ENCODE measurements at places on chromosomes 16 and 17.
A peak's percentile ranks its signal among the peaks of the same experiment; 100 is the strongest.

DNA sequence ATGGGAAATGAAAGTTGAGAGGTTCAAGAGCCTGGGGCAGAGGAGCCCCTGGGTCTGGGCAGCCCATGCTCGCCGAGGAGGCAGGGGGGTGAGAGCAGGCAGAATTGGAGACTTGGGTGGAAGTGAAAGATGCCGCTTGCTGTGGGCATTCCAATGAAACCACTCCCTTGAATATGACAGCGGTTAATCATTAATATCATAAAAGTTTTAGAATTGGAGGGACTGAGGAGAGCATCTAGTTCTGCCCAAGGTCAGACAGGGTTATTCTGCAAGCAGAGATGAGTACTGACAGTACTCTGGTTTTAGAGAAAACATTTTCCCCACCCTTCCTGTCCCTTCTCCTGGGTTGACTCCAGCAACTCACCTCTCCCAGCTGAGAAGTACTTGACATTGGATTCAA, 180.2 kb downstream of the MSI2 start:
- DNase-seq = no peak

DNA sequence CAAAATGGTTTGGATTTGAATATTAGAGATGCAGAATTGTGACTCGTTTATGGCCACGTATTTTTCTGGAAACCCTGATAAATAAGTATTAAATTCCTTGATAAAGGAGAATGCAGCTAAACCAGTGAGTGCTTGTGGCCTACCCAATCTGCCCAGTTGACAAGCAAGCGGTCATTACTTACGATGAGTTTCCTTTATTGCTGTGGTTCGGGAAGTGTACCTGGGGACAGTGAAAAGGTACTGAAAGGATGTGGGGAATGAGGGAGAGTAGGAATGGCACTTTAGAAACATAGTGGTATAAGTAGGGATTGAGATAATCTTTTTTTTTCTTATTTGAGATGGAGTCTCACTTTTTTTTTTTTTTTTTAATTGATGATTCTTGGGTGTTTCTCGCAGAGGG, 33.8 kb downstream of the RBBP6 start:
- no peak for DNase-seq

GRCh38 chr16:66342294-66342900, 24.1 kb upstream of the CDH5 start:
- DNase-seq = no peak

- no peak for DNase-seq
Observed at GRCh38 chr16:86739178-86739577, 160.8 kb downstream of the FOXL1 start.

GRCh38 chr17:64982139-64982915, 63.0 kb upstream of the LRRC37A3 start:
- no peak for DNase-seq

DNA sequence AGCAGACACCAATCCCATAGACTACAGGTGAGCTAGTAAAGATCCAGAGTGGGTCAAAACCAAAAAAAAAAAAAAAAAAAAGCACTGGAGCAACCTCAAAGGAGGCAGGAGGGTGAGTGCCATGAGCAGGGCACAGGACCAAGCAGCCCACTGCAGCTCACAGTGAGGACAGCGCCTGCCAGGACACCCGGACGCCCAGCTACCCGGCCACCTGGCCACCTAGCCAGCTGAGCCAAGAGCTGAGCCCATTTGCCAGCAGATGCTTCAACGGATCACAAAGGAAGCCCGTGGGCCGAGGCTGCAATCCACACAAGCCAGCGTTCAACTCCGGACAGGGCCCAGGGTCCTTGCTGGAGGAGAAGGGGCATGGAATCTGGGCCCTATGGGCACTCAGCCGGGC, 15.1 kb downstream of the AXIN1 start:
- DNase-seq = no peak

- no peak for DNase-seq
Observed at GRCh38 chr17:41013606-41014005, 4.7 kb upstream of the KRTAP3-1 start.

DNA sequence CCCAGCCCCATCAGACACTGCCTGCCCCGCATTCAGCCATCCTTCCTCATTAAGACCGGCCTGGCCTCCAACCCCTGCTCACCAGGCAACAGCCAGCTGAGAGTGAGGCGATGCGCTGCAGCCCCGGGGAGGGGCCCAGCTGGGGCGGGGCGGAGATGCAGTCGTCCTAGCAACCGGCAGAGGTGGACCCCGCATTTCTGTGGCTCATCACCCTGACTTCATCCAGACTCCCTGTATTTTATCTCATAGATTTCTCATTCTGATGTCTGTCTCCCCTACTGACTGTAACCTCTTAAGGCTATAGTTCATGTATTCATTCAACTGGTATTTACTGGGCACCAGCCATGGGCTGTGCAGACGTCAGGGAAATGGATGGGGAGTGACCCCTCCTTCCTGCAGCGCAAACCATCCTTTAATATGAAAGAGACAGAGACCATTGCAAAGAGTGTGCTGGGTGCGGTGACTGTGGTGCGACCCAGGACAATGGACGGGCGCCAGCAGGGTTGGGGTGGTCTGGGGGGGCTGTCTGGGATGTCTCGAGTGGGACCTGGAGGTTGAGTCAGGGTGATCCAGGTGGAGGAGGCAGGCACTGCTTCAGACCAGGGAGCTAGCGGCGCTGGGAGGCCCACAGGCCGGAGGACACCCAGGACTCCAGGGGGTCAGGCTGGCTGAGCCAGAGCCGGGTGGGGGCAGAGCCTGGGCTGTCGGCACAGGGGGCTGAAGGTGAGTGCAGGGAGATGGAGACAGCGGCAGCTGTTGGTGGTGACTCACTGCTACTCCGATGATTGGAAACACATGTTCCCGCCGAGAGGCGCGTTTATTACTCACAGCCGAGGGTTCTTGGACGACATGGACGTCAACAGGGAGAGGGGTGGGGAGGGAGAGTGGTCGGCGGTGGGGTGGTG, 10.5 kb upstream of the TIMP2 start:
- no peak for DNase-seq

DNA sequence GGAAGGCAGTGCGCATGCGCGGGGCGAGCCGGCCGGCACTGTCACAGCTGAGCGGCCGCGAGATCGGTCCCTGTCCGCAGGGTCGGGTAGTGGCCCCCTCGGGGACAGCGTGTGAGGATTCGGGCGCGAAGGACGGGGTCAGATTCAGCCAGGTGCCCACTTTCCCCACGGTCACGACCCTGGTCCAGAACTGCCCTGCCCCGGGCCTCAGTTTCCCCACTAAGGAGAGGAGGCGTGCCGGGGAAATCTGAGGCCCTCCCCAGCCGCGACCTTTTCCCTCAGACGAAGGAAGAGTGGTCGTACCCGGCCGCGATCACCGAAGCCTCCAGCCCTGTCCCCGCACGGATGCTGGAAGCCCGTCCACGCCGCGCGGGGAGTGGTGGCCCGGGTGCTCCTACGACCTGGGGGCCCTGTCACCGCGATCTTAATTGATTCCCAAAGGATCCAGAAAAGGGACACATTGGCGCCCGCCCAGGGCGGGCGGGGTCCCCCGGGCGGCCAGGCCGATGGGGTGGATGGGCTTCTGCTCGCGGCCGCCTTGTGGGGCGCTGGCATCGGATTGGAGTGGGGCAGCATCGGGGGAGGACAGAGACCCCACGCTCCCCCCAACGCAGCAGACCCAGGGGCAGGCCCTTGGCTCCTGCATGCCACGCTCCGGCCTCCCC, 57.7 kb downstream of the SRL start:
- no peak for DNase-seq

DNA sequence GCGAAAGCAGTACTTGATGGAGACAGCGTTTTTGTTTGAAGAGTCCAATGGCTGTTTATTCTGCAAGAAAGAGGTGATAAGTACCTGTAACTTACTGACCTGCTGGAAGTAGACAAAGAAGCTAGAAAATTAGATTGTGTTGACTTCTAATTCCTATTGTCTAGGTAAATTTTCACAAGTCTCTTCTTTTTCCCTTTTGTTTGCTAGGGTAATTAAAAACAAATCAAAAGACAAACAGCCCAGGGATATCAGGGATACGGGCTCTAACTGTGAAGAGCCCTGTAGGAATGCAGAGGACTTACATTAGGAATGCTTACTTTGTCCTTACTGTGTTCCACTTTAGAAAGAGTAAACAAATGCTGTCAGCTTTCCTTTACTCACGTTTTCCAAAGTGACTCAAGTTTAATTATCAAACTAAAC, 7.0 kb downstream of the PSME3IP1 start:
- DNase-seq = no peak

- no peak for DNase-seq
Observed at GRCh38 chr17:81345228-81346089, 49.8 kb upstream of the BAHCC1 start.

DNA sequence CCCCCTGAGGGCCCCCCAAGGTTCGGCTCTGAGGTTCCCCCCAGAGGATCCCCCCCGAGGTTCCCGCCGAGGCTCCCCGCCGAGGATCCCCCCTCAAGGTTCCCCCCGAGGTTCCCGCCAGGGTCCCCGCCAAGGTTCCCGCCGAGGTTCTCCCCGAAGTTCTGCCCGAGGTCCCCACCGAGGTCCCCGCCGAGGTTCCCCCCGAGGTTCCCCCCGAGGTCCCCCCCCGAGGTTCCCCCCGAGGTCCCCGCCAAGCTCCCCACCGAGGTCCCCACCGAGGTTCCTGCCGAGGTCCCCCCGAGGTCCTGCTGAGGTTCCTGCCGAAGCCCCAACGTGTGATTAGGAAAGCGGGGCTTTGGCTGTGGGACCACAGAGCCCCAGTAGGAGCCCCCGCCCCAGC, 32.2 kb upstream of the SSTR5 start:
- DNase-seq = no peak

- no peak for DNase-seq
Observed at GRCh38 chr16:79887541-79888540, 287.3 kb upstream of the MAF start.

DNA sequence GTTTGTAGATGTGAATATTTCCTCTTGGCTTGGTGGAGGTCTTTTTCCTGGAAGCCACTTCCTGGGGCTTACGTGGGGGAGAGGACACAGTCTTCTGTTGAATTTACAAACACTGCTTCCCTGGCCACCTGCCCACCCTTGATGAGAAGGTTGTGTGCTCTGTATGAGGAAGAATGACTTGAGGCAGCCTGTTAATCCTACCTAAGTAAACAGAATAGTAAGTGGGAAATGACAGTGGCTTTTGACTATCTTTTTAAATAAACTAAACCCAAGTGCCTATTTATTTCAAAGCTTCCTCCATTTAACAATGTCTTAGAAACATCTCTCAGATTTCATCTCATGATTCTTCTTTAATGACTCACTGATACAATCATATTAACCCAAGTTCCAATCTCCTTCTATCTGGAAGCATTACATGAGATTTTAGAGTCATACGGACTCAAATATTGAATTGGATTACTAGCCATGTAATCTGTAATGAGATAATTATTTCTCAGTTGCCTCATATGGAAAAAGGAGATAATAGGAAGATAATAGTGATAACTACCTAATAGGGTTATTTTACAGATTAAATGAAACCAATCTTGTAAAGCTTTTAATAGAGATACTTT, 96.6 kb upstream of the SMIM36 start:
- no peak for DNase-seq

- peak; percentile 90 for DNase-seq
Observed at GRCh38 chr17:50719144-50719923, at the start of gene LUC7L3. TSS of gene LUC7L3 (plus strand) at chr17:50719603. CDS start at chr17:50719733, 130 bp downstream.

DNA sequence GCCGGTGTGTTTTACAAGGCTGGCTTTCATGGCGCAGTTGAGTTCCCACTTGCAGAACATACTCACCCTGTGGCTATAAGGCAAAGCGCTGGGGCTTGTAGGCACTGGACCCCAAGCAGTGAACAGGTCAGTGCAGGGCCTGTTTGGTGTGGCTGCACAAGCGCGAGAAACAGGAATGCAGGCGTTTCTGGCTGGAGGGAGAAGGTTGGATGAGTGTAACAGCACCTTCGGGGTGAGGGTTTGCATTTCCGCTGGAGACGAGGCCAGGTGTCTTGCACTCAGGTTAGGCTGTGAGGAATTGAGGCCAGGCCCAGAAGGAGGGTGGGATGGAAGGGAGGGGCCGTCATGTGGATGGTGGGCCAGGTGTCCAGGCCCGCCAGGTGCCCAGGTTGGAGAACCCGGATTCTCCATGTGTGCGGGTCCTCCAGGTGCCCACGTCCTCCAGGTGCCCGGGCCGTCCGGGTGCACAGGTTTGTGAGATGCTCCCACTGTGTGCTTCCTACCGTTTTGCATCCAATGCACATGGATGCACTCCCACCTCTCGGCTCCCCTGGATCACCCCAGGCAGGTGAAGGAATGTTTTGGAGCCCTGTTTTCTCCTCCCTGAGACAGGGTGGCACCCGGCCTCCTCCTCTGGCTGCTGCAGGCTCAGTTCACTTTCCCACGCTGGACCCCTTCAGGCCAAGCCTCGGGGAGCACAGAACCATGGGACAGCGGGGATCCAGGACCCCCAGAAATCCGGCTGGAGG, 46.0 kb downstream of the SLC7A5 start:
- DNase-seq = no peak

- no peak for DNase-seq
Observed at GRCh38 chr17:2909175-2909845, 113.1 kb downstream of the RAP1GAP2 start.

DNA sequence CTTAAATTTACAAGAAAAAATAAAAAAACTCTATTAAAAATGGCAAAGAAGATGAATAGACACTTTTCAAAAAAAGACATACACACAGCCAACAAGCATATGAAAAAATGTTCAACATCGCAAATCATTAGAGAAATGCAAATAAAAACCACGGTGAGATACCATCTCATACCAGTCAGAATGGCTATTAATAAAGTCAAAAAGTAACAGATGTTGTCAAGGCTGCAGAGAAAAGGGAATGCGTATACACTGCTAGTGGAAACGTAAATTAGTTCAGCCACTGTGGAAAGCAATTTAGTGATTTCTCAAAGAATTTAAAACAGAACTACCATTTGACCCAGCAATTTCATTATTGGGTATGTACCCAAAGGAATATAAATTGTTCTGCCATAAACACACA, 31.4 kb downstream of the CAPNS2 start:
- DNase-seq = no peak

- no peak for DNase-seq
Observed at GRCh38 chr16:52964290-52964689, 88.4 kb downstream of the CHD9NB start.

DNA sequence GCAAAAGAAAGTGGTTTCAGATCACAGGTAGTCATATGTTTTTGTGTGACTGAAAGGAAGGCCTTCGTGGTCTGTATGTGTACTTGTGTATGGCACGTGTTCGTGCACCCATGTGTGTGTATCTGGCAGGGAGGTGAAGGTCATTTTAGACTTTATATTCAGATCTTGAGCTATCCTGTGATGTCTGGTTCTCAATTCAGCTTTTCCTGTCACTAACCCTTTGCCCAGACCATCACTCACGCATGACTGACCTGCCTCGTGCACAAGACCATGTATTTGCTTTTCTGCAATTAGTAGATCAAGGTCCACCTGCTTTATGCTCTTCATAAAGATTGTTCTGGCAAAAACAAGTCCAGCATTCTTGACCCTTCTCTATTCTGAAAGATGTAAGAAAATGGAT, 139.7 kb upstream of the MAF start:
- DNase-seq = no peak

- no peak for DNase-seq
Observed at GRCh38 chr16:28891964-28892890, 13.9 kb downstream of the ATP2A1 start.

GRCh38 chr16:4850211-4850610, 2.9 kb downstream of the UBN1 start:
- no peak for DNase-seq

GRCh38 chr16:11744075-11744470, 1.4 kb upstream of the TXNDC11 start:
- no peak for DNase-seq
